ENCODE measurements at places on chromosomes 6 and 20.

DNA sequence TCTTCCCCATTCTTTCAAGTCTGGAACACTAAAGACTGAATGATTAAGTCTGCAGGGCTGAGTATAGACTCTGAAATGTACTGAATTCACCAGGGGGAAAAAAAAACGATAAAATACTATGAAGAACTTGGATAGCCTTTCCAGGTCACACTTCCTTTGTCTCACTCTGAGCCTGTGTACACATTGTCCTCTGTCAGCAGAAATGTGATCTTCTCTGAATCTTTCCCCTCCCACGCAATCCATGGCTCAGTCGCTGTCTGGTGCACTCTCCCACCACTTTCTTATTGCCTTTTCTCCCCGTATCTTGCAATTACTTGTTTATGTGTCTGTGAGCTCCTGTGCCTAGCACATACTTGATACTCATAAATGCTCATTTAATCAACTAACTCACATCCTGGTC is 212.6 kb upstream of the RSPO3 start:
- DNase-seq = no peak

DNA sequence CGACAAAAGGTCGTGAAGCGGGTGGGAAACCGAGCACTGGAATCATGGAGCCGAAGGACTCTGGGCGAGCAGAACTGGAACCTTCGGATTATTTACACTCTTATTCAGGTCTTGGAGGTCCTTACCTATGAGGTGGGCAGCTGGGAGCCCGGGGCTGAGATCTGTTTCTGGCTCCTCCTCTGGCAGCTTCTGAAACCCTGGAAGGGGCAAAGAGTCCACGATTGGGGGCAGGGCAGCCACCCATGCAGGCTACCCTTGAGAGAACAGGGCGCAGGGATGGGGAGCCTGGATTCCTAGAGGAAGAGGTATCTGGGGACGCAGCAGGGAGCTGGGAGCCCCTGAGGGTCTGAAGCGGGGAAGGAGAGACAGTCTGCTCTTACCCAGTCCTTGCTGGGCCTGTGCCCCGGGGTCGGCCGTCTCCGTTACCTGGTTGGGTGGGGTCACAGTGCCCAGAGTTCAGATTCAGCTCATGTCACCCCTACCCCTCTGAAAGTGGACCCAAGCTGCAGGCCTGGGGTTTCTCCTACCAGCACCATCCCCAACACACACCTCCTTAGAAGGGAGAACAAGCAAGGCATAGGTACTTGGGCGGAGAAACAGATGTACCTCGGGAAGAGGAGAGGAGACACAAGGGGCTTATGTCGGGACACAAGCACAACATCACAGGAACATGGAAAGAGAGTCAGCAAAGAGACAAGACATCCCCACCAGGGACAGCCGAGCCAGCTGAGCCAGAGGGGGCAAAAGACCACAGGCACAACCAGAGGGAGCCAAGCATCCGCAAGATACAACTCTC is 592 bp downstream of the LTB start:
- no peak for DNase-seq

- no peak for DNase-seq
Measured at GRCh38 chr6:3617192-3617631, 134.3 kb downstream of the PXDC1 start.

- no peak for DNase-seq
Measured at GRCh38 chr6:10000551-10000950, 414.3 kb downstream of the TFAP2A start.

DNA sequence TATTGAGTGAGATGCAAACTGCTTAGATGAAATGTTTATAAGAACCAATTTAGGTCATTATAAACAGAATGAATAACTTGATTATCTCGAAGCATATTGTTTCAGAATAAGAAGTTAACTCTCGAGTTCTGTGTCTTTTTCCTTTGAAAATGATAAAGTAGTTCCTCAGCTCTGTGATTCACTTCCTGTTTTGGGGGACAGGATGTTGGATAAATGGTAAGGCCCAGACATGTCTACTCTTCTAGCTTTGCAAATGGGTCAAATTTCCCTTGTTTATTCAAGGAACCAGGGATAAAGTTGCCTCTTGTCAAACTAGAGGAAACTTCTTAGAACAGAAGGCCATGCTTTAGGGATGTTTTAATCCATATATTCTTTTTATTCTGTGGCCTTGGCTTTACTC is 246.9 kb downstream of the SOX4 start:
- DNase-seq = no peak

DNA sequence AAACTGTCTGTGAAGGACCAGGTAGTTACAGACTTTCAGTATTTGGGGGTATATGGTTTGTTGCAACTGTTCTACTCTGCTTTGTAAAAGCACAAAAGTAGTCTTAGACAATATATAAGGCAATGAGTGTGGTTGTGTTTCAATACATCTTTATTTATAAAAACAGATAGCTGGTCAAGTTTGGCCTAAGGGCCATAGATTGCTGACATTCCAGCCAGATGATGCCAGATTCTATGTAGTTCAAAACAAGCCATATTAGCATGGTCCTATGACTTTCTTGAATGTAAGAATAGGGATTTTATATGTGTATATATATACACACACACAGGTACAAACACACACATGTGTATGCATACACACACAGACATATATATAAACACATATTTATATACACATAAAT is 201.8 kb downstream of the GRIK2 start:
- no peak for DNase-seq

GRCh38 chr20:54194724-54195438 is 13.0 kb upstream of the PFDN4 start:
- peak; percentile 62 for DNase-seq

- no peak for DNase-seq
Measured at GRCh38 chr6:43570876-43571441, 4.9 kb downstream of the XPO5 start.

DNA sequence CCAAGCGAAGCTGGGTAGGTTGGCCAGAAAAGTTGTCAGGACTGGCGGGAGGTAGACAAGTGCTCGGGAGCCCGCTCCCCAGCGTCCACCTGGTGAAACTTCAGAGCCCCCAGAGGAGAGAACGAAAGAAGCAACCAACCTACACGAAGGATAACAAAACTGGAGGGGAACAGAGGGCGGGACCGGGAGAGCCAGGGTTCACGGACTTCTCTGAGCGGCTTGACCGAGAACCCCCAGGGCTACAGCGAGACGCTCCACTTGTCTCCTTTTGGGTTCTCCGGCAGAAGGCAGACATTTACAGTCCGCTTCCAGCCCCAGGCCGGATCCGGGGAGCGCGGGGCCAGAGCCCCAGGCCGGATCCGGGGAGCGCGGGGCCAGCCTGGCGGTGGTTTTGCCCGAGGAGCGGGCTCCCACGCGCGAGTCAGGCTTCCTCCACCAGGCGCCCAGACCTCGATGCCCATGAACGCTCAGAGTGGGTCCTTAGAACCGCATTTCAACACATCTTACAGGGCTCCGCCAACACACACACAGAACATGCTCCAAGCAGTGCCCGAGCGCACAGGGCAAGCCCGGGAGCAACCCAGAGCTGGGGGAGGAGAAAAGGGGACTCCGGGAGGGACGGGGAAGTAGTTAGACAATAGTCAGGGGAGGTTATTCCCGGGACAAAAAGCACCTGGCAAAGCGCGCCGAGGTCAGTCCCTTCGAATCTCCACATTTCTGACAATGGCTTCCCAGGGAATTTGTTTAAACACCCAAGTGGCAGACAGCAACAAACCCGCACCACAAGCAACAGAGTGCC is 1.1 kb downstream of the PTPRK start:
- peak; percentile 61 for DNase-seq

DNA sequence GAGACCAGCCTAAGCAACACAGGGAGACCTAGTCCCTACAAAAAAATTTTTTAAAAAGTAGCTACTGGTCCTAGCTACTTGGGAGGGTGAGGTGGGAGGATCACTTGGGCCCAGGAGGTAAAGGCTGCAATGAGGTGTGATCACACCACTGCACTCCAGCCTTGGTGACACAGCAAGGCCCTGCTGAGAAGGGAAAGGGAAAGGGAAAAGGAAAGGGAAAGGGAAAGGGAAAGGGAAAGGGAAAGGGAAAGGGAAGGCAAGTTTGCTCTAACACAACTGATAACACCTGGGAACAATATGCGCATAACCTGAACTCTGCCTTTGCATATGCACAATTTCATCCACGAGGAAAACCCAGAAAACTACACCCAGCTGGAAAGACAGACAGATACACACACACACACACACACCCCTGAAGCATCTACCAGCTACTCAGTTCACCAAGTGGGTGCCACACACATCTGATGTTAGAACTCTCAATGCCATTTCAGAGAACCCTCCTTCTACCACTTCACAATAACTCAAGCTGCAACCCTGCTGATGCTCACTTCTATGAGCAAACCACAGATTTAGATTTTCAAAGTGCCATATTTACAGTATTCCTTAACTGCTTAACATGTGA is 19.1 kb downstream of the B4GALT5 start:
- no peak for DNase-seq

Data from HuH-7 (cell line).